ENCODE measurements at places on chromosomes 5 and 9. TPM values are rescaled to one million over a fixed set of nuclear protein-coding genes. Genes with fewer than 3 reads are reported as not detected.

- no peak for DNase-seq
- H3K4me1 ChIP-seq = no peaks in the 10 kb centered on the region
- no peak overlapping the region for H3K27ac ChIP-seq
- H3K27me3 ChIP-seq = no peaks in the 10 kb centered on the region
- H3K4me3 ChIP-seq = no peak overlapping the region
- no peaks in the 10 kb centered on the region for H3K36me3 ChIP-seq
Observed at GRCh38 chr9:85268131-85268530, 473.6 kb downstream of the AGTPBP1 start.

- peak overlapping the region; percentile 60 for H3K4me3 ChIP-seq
- no peaks in the 10 kb centered on the region for H3K27me3 ChIP-seq
- peaks cover 38% of the 10 kb centered on the region for H3K4me1 ChIP-seq
- H3K27ac ChIP-seq = no peak overlapping the region
- no peaks in the 10 kb centered on the region for H3K36me3 ChIP-seq
Observed at GRCh38 chr9:99266255-99267023, 44.4 kb downstream of the SEC61B start.

DNA sequence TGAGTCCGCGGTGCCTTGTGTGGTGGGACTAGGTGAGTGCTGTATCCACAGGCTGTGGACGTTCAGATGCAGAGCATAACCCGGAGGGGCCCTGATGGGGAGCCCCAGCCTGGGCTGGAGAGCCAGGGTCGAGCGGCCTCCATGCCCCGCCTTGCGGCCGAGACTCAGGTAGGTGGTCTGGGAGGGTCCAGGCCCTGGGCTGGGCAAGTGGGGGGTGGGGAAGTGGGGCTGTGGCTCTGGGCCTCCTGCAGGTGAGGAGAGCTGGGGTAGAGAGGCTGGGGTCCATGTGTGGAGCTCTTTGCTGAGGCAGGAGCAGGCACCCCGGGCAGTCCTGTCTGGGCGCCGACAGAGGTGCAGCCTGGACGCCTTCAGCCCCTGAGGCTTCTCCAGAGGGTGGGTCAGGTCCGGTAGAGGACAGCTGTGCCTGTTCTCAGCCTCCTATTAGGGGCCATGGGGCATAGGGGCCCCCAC lies 241.1 kb downstream of the CACNA1B start:
- no peak overlapping the region for H3K27ac ChIP-seq
- H3K4me3 ChIP-seq = no peak overlapping the region
- H3K4me1 ChIP-seq = no peaks in the 10 kb centered on the region

DNA sequence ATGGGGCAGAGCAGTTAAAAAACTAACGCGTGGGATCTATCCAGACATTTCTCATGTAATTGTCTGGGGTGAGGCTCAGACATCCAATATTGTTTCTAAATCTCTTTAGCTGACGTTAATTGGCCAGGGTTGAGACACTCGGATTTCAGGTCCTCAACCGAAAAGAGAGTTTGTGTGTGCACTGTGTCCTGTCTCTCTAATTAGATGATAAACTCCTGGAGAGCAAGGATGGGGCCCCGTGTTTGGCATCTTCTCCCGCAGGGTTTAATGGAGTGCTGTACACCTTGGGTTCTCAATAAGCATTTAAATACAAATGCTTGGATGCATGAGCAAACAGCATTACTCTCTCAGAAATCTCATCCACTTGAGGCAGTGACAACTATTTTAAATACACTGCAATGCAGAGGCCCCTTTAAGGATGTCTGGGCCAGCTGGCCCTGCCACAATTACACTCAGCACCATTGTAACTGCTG lies 139.6 kb downstream of the MTX3 start:
- no peak overlapping the region for H3K27ac ChIP-seq
- no peak overlapping the region for H3K4me3 ChIP-seq
- H3K36me3 ChIP-seq = no peaks in the 10 kb centered on the region
- DNase-seq = no peak

The OTP gene
- not detected for total RNA-seq

The FGF10 gene
- total RNA-seq = not detected

GRCh38 chr5:176542596-176543427 lies 5.6 kb upstream of the RNF44 start:
- H3K36me3 ChIP-seq = no peaks in the 10 kb centered on the region
- no peak for DNase-seq
- peaks cover 9% of the 10 kb centered on the region for H3K27me3 ChIP-seq
- no peak overlapping the region for H3K27ac ChIP-seq

GRCh38 chr5:30581198-30581935 lies 612.1 kb upstream of the CDH6 start:
- H3K27me3 ChIP-seq = no peaks in the 10 kb centered on the region
- H3K27ac ChIP-seq = no peak overlapping the region
- H3K36me3 ChIP-seq = no peaks in the 10 kb centered on the region
- H3K4me1 ChIP-seq = no peaks in the 10 kb centered on the region
- no peak for DNase-seq
- H3K4me3 ChIP-seq = no peak overlapping the region

DNA sequence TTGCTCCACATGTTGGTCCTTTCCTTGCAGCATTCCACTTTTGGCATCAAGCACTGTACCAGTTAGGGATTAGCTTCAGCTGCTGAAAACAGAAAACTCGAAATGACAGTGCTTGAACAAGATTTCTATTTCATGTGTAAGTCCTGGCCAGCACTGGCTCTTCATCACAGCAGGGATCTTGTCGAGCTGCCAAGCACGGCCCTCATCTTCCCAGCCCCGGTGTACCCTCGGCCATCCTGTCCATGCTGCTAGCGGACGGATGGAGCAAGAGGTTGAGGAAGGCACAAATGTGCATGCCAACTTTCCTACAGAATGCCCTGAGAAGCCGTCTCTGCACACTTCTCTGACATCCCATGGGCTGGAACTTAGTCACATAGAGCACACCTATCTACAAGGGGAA lies 130.6 kb downstream of the TENT4A start:
- no peaks in the 10 kb centered on the region for H3K4me1 ChIP-seq
- no peak overlapping the region for H3K4me3 ChIP-seq
- peaks cover 6% of the 10 kb centered on the region for H3K27me3 ChIP-seq
- no peak for DNase-seq

GRCh38 chr9:15724612-15725011 lies 171.8 kb downstream of the CCDC171 start:
- no peaks in the 10 kb centered on the region for H3K36me3 ChIP-seq
- no peak overlapping the region for H3K4me3 ChIP-seq
- no peaks in the 10 kb centered on the region for H3K27me3 ChIP-seq
- H3K27ac ChIP-seq = no peak overlapping the region

DNA sequence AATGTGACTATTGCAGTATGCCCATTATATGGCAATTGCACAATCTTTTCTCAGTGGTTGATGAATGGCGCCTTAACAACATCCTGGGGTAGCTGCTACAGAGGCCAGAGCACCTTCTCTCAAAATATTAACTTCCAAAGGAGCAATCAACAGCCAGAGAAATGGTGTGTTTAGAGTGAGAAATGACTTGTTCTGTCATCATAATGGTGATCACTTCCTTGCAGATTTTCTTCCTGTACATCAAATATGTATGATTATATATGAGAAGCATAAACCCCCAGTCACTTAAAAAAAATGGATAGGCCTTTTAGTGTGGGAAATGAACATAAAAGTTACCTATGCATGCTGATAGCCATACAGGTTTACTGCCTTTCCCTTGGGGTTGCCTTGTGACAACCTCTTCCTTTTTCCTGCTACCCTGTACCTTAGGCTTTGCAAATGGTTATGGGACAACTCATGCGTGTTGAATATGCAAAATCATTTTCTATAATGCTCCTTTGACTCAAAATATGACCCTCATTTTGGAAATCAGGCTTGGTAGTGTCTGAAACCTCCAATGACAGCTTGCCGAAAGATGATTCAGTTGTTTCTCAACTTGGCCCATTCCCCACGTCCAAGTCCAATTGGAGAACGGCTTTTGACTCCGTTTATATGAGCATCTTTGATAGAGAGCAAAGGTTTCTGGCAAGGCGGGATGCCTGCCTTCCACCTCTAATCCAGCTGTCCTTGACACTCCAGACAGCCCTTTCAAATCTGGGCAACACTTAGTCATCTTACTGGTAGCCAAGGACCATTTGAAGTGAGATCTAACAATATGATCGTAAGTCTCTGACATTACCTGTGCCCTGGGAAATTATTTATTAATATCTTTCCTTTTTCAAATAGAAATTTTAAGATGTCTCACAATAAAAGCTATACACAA lies 69.3 kb downstream of the SLC1A1 start:
- DNase-seq = no peak
- no peaks in the 10 kb centered on the region for H3K36me3 ChIP-seq
- H3K27me3 ChIP-seq = peaks cover 17% of the 10 kb centered on the region
- no peak overlapping the region for H3K4me3 ChIP-seq
- no peak overlapping the region for H3K27ac ChIP-seq

DNA sequence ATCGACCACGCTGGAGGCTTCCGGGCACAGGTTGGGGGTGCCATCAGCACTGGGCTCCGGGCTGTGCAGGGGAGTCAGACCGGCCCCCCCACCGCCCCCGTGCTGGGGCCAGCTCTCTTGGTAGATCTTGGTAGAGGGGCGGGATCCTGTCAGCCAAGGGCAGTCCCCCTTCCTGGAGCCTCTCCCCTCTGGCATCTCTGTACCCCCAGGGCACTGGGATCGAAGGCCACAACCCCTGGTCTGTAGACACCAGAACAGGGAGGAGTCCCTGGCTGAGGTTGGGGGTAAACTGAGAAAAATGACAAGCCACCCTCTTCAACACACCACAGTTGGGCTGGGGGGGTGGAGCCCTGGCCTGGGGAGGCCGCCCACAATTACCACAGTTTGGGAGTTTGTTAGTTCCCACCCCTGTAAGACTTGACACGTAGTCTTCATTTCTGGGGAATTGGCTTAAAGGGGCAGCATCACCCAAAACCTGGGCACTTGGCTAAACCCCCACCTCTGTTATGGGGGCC lies 882 bp downstream of the CERCAM start:
- peak overlapping the region; percentile 89 for H3K4me3 ChIP-seq
- H3K4me1 ChIP-seq = peaks cover 31% of the 10 kb centered on the region
- H3K27ac ChIP-seq = peak overlapping the region; percentile 78

DNA sequence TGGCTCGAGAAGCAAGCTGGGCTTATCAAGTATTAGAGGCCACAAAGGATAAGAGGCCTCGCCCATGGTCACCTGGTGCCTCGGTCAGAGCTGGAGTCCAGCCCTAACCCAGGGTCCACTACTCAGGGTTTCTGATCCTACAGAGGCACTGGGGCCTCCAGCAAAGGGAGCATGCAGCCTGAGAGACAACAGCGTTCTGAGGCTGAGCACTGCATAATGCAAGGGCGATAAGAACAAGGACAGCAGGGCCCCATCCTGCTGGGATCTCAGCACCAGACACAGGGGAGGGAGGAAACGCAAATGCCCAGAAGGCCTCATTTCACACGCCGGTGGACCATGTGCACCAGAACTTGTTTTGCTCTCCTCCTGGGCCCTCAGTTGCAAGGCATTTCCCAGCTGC lies 63.0 kb downstream of the C5orf15 start:
- H3K4me3 ChIP-seq = no peak overlapping the region
- H3K4me1 ChIP-seq = no peaks in the 10 kb centered on the region
- peaks cover 36% of the 10 kb centered on the region for H3K27me3 ChIP-seq
- DNase-seq = no peak
- no peaks in the 10 kb centered on the region for H3K36me3 ChIP-seq

GRCh38 chr9:73325983-73326382 lies 174.3 kb downstream of the ANXA1 start:
- no peak overlapping the region for H3K27ac ChIP-seq
- no peak for DNase-seq
- no peak overlapping the region for H3K4me3 ChIP-seq
- no peaks in the 10 kb centered on the region for H3K4me1 ChIP-seq
- H3K36me3 ChIP-seq = no peaks in the 10 kb centered on the region
- no peaks in the 10 kb centered on the region for H3K27me3 ChIP-seq

The LECT2 gene
- not detected for total RNA-seq

The NDST1 gene
- 146 TPM for total RNA-seq

The DELE1 gene
- 44.4 TPM for total RNA-seq

The PCDHB4 gene
- total RNA-seq = 0.80 TPM

The PCDHA9 gene
- total RNA-seq = not detected

- H3K36me3 ChIP-seq = peaks cover 35% of the 10 kb centered on the region
- H3K27me3 ChIP-seq = no peaks in the 10 kb centered on the region
- H3K4me1 ChIP-seq = peaks cover 58% of the 10 kb centered on the region
- DNase-seq = no peak
- no peak overlapping the region for H3K4me3 ChIP-seq
Observed at GRCh38 chr5:33260098-33260497, 180.7 kb upstream of the TARS1 start.

DNA sequence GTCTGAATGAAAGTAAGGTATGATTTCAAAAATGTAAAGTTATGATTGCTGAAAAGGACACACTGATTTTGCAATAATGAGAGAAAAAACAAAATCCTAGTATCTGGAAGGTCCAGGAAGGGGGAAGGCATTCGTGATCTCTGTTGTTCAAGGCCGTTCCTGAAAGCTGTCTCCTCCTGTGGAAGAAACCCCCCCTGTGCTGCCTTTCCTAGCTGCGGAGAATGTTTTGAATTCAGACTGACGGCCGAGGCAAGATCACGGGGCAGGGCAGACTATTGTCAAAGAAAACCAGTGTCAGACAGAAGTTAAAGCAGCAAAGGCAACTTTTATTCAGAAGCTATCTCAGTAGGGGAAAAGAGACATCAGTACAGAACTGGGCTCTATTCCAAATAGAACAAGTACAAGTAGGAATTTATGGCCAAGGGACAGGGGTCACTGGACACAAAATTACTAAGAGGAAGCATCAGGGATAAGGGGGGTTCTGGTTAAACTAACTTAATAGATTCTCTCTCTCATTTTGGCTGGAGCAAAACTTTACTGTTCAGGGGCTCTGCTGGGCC lies 61.9 kb upstream of the IGFBPL1 start:
- no peak overlapping the region for H3K4me3 ChIP-seq
- H3K4me1 ChIP-seq = no peaks in the 10 kb centered on the region
- peaks cover 17% of the 10 kb centered on the region for H3K27me3 ChIP-seq
- no peak for DNase-seq

GRCh38 chr9:104855807-104856206 lies 72.1 kb downstream of the ABCA1 start:
- no peak overlapping the region for H3K4me3 ChIP-seq
- no peak overlapping the region for H3K27ac ChIP-seq
- peaks cover 54% of the 10 kb centered on the region for H3K4me1 ChIP-seq
- peaks cover 5% of the 10 kb centered on the region for H3K36me3 ChIP-seq

DNA sequence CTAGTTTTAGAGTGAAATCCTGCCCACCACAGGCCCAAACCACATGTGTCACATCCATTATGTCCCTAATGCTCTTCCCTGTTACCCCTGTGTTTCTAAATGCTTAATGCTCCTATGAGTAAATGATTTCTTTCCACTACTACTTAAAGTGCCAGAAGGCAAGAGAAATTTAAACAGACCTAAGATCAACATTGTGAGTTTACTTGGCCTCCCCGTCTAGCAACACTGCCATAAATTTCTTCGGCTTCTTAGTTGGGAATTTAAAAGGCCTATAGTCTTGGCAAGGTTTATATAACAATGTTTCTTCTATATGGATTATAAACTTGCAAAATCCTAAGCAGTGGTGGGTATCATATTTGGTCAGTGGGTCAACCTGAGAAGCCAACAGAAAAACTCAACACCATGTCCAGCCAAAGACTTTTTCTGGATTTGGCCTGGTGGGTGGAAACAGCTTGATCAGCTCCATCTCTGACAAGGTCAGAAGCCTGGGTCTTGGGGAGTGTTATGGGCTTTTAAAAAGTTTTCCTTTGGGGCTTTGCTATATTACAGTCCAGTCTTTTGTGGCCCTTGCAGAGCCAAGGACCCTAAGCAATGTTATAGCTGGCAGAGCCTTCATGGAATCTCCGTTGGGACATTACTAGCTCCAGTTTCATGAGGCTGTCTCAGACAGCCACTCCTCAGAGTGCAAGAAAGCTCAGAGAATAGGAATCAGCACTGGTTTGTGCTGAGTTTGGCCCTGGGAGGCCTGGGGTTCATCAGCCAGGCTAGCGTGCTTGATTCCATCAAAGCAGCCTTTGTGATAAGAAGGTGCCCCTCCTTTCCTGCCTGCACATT lies 119.8 kb downstream of the PRDM6 start:
- no peaks in the 10 kb centered on the region for H3K36me3 ChIP-seq
- H3K27ac ChIP-seq = peak overlapping the region; percentile 64
- no peak overlapping the region for H3K4me3 ChIP-seq
- H3K27me3 ChIP-seq = no peaks in the 10 kb centered on the region
- H3K4me1 ChIP-seq = peaks cover 45% of the 10 kb centered on the region

The RHOBTB3 gene
- 110 TPM for total RNA-seq
